ENCODE measurements at places on chromosomes 13 and 19.

DNA sequence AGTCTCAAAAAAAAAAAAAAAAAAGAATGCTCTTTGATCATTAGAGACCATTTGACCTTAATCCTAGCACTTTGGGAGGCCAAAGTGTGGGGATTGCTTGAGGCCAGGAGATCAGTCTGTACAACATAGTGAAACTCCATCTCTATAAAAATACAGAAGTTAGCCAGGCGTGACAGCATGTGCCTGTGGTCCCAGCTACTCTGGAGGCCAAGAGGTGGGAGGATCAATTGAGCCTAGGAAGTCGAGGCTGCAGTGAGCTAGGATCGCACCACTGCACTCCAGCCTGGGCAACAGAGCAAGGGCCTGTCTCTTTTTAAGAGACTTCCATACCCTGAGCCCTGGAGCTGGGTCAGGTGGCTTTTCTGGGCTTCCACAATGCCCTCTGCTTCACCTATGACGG is 11.5 kb upstream of the COLGALT1 start:
- DNase-seq: no peak

DNA sequence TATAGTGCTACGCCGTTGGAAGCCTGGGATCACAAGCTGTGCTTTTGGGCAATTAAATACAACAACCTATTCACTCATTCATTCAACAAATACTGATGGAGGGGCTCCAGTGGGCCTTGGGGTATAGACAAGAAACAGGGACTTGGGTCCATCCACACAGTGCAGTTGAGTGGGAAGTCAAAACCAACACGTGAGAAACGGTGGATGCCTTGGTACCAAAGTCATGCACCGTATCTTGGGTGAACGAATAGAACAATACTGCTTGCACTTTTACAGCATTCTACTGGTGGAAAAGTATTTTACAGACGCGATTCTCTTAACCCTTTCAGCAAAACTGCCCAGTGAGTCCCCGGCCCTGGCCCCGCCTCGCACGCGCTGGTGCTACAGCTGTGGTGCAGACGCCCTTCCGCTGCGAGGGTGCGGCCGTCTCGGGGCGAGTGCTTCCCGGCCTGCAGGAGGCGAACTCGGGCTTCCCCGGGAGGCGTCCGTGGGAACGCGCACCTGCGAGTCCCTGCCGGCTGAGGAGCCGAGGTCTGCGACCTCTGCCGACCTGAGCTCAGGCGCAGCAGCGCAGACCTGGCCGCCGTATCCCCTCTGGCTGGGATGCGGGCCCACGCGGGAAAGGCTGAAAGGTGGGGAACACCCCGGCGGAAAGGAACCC is 8.3 kb downstream of the TNFRSF19 start:
- DNase-seq: no peak

DNA sequence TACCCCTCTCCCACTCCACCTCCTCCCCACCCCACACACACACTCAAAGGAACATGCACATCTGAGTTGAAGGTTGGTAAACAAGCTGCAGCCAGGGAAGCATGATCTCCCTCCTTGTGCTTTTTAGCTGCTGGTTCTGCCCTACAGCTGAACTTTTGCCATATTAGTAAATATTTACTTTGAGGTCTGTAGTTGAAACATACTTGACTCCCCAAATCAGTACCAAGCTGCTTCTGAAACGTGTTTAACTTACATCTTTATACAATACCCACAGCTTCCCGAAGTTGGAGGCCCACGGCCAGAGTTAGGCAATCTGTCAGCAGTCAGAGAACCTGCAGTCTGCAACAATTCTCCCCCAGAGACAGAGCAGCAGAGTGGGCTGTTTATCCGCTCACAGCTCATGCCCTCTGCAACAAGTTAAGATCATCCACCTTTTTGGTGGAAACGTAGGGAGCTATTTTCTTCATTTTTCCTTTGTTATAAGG is 1.5 kb upstream of the PCDH20 start:
- DNase-seq: no peak

DNA sequence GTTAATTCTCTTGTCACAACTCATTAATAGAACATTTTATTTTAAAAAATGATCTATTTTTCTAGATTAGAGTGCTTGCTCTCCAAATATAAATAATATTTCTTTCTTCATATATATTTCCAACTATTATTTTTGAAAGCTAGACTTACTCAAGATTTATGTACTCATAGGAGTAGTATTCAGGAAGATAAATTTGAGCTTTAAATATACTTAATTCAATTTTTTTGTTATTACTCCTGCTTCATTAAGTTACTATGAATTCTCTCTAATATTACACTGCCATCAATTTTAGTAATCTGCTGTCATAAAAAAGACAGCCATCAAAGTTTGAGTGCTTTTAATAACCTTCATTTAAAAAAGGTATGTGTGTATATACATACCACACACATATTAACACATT is 161.9 kb upstream of the PCDH9 start:
- no peak for DNase-seq

DNA sequence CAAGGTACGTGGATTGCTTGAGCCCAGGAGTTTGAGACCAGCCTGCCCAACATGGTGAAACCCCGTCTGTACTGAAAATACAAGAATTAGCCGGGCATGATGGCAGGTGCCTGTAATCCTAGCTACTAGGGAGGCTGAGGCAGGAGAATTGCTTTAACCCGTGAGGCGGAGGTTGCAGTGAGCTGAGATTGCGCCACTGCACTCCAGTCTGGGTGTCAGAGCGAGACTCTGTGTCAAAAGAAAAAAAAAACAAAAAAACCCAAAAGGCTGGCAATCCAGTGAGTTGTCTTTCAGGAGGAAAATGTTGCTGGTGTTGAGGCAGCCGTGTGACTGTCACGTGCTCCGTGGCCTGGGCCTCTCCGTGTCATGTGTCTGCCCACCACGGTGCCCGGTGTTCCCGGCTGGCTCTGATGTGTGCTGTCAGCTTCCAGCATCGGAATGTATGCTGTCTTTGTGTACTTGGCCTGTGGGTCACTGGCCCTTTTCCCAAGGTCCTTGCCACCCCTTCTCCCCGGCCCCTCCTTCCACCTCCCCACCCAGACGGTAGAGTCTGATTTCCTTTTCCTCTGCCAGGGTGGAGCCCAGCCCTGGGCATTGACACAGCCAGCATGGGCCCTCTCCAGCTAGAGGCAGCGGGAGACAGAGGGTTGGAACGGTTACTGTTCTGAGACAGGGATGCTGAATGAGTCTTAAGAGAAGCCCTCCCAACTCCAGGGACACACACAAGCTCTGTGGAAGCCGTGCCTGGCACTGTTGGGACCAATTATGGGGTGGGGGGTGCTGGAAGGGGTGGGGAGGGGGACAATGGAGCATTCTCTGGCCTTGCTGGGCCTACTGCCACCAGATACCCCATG is 7.2 kb upstream of the TUBB4A start:
- DNase-seq: no peak

DNA sequence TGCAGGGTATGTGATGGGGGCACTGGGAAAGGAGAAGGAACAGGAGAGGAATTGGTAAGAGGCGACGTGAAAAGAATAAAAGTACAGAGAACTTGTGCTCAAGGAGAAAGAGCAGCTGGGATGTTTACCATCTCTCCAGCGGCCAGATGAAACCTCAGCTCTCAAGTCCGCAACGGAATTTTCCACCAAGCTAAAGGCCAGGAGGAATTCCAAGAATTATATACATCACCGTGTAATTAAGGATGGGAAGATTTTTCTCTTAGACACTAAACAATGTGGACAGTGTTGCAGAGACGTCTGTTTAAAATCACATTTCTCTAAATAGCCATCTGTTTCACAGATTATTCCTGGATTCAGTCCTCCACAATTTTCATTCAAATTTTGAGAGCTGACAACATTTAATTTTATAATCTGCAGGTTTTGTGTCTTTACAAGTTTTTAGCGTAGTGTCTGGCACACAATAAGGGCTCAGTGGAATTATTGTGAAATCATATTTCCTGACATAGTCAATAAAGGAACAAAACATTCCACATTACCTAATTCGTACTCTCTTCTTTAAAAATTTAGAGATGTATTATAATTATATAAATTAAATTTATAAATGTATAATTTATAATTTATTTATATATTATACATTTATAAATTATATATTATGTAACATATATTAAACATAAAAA is 23.0 kb upstream of the USP29 start:
- no peak for DNase-seq

- DNase-seq: no peak
These were observed 100.4 kb upstream of the ZNF536 start for GRCh38 chr19:30271816-30272215.

- DNase-seq: no peak
These were observed 4.2 kb upstream of the RASA3 start for GRCh38 chr13:114136576-114136975.

DNA sequence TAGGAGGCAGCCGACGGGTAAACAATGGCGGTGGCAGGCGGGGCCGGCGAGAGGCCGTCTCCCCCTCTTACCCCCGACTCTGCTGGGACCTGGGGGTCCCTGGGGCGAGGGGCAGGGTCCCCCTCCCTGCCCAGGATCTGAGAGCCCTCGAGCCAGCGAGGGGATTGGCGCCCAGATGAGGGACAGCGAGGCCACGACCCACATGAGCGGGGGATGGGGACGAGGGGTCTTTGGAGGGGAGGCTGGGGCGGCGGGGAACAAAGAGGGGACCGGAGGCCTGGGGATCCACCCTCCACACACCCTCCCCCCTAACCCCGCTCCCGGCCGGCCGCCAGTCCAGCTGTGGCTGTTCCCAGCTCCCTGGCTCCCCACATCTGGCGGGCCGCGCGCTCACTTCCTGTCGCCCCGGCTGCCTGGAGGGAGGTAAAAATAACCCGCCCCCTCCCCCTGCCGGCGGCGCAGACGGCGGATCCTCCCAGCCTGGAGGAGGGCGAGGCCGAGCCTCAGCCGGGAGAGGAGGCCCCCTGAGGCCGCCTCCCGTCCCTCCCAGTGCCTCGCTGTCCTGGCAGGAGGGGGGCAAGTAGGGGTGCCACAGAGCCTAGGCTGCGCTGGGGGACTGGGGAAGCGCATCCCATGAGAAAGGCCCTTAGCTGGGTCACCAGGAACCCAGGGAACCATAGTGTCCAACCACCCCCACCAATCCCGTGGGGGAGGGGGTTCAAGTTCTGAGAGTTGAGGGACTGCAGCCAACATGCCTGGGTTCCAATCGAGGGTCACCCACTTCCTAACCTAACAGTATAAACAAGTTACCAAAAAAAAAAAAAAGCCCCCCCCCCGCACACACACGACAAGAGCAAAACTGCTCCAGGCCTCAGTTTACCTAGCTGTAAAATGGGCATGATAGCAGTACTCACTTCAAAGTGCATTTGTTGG is 29.3 kb upstream of the NANOS3 start:
- peak; percentile 29 for DNase-seq

DNA sequence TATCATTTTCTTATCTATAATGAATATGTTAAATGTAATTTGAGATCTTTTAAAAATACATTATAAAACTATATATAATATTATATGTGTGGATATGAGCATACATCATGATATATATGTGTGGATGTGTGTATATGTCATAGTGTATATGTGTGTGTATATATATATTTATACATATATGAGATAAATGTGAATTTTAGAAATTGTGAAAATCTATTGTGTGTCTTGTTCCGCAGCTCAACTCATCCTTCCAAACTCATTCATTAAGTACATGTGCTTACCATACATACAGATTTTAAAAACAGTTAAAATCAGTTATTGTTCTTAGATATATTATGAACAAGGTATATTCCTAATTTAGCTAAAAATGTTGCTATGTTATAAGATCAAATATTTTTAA is 435.2 kb upstream of the MIR17HG start:
- no peak for DNase-seq

- no peak for DNase-seq
These were observed 22.1 kb downstream of the SPART start for GRCh38 chr13:36323951-36324566.

DNA sequence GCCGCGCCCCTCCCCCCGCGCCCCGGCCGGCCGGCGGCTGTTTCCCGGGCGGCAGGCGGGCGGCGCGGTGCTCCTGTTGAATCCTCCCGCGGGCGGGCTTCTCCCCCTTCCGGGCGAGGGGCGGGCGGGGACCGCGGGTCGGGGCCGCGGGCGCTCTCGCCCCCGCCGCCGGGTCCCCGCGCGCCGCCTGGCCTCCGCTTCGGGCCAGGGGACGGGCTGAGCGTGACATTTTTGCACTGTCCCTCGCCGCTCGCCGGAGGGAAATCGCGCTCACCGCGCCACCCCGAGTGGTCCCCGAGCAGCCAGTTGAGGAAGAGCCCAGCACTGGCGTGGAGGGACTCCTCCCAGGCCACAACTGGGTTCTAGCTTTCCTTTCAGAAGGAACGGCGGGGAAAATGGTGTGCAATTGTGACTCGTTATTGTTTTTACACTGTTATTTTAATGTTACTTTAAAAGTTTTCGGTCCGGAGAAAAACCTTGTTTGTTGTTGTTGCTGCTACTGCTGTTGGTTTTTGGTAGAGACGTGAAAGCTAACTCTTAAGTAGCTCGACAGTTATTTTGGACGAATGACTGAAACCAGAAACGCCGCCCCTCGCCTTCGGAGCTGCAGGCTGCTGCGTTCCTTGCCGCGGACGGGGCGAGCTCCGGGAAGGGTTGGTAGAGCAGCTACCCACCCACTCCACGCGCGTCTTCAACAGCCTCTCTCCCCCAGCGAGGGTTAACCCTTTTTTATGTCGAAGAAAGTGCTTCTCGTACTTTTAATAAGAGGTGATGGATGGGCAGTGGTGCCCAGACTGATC is 959 bp downstream of the PDS5B start:
- no peak for DNase-seq

- no peak for DNase-seq
These were observed 2.4 kb upstream of the METTL21C start for GRCh38 chr13:102697264-102697663.

- no peak for DNase-seq
These were observed 10.5 kb upstream of the SMG9 start for GRCh38 chr19:43765109-43765876.

GRCh38 chr19:7926727-7927604 is 1.0 kb upstream of the CTXN1 start:
- DNase-seq: no peak

GRCh38 chr19:10655457-10656312 is 1.5 kb downstream of the ILF3 start:
- no peak for DNase-seq

GRCh38 chr19:720345-721160 is 11.8 kb downstream of the PALM start:
- no peak for DNase-seq

DNA sequence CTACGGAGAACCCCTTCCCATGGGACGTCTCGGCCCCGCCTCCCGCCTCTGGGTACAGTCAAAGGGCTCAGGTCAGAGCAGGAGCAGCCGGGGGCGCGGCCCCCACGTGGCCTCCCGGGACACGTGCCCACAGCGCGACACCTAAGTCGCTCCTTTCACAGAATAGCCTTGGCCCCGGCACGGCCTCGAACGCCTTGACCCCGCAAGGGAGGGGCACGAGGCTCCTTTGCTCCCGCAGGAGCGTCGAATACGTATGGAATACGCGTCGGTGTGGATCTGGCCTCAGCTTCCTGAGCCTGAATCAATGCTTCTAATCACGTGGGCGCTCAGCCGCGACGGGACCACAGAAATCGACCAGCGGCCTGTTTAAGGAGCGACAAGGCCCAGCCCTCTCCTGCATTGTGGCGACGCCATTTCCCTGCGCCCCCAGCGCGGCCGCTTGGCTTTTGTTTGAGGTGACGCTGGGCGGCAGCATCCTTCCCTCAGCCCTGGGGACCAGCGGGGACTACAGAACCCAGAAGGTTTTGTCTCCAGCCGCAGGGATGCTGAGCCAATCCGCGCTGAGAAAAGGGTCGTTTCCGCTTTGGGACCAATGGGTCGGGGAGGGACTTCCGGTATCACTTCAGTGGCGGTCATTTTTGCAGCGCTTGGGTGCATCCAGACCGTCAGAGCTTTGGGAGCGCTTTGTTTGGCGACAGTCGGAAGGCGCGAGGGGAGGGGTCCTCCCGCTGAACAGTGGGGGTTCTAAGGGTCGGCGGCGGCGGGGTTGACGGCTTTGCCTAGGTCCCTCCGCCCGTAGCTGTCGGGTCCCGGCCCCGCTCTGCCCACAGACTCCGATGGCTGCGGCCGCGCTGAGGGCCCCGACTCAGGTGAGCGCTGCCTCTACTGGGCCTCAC is at the start of gene ZIK1:
Gene ZIK1, plus strand, starts transcription at position 625 of the 896 bp plus-strand sequence. Its CDS starts 212 bp downstream, at position 837.
- no peak for DNase-seq

Measured in NCI-H1417 treated with DMSO at 0.1 percent for 48 hours (cell line).